ENCODE measurements at places on chromosomes 6 and 20.

- DNase-seq, result peak; percentile 31
These were observed 27.8 kb downstream of the CHRNA4 start for GRCh38 chr20:63333241-63333836.

DNA sequence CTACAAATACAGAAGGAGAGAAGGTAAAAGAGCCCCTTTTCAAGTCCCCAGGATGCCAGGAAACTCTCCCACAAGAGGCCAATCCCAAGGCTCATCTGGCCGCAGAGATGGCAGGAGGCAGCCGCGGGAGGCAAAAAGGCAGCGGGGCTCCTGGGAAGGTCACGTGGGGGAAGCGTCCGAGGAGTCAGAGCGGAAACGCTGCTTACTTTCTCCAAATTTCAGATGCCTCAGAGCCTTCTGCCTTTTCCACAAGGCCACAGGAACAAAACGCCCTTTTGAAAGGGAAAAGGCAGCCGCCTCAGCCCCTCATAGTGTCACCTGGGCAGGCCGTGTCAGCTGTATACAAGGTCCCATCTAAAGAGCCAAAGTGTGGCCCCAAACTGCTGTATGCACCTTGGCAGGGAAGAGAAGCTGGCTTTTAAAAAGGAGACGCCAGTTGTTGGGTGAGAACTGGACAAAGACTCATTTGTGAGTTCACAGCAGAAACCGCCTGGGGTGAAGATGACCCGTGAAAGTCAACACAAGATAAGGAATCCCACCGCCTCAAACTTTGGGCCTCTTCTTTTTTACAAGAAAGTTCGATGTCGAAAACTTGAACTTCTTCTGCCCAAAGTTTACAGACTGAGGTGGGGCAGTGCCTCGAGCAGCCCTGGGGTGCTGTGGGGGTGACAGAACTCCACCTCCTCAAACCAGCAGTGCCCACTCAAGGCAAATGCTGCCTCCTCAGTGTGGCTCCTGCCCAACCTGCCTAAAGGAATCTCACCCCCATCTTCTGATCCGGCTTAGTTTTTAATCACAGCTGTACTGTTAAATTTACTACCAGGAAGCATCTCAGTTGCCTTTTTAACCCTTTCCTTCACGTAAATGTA lies 45.4 kb downstream of the EZR start:
- DNase-seq, result no peak

DNA sequence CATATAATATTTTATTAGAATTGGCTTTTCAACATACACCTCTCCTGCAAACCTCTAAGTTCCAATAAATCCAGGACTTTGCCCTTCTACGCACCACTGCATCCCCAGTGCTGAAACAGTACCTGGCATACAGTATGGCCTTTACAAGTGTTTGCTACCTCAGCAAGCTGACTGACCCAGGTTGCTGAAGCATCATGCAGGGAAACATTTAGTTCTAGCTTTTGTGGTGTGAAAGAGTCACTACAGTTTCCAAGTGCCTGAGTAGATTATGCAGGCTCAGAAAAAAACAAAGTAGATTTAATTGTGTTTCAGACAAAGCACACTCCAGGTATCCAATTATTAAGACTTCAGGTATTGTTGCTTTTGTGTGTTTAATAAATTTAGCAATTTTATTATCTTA lies 614.2 kb upstream of the NRSN1 start:
- DNase-seq, result peak; percentile 69

GRCh38 chr6:33865478-33866077 lies 61.8 kb upstream of the MLN start:
- DNase-seq, result peak; percentile 55

- DNase-seq, result no peak
These were observed 356.8 kb downstream of the DHX35 start for GRCh38 chr20:39318911-39319310.

GRCh38 chr6:37399131-37399530 lies 33.9 kb upstream of the CMTR1 start:
- no peak for DNase-seq

GRCh38 chr6:72374857-72375256 lies 247.0 kb upstream of the KCNQ5 start:
- no peak for DNase-seq

All from DMS79 treated with DMSO at 0.1 percent for 48 hours (cell line).